ENCODE measurements at places on chromosomes 12 and 14.

GRCh38 chr14:56120091-56120691, 2.0 kb downstream of the PELI2 start:
- DNase-seq, result no peak

DNA sequence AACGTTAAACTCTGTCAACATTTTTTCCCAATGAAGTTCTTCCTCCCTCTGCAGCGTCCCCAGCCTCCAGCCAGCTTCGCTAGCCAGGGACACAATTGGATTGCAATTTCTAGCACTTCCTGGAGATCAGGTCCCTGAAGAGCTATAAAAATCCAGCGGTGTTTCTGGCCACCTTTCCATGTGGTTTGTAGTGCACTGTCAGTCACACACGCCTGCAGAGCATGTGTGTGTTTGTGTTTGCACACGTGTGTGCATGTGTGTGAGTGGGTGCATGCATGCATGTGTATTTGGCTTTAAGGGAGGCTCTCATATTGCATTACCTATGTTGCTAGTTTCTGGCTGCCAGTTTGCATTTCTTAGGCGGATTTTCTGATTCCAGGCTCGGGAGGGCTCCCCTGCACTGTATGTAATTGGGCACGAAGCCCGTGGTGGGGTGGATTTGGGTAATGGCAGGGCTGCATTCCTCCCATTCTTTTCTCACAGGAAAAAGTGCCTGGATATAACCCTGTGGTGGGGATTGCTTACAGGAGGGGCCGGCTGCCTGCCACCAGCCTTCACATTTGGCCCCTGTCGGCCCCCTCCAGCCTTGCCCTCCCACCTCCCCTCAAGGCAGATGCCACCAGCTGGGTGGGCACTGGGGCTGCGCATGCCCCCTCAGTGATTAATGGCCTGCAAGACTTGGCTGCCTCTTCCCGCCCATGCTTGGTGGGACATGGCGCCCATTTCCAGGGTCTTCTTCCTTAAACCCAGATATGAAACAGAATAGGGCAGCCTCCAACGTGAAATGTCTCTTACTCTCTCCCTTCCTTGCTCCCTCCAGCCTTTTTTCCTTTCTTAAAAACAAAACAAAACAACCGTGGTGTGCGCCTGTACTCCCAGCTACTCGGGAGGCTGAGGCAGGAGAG, 74.0 kb downstream of the TSPAN9 start:
- DNase-seq, result no peak

DNA sequence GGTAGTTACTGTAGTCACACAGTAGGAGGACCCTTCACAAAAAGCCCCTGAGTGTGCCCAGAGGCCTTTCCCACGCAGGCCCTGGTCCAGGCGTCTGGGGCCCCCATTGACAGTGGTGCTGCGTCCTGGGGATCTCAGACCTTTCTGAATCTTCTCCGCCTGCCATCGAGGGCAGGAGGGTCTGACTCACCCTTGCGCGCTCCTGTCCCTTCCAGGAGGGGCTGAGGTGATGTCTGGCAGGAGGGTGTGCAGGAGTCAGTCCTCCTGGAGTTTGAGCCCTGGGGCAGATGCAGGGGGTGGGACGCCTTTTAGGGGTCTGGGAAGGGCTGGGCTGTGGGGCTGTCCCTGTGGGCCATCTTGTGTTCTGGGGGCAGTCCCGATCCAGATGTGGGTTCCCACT, 386.8 kb downstream of the TMEM121 start:
- DNase-seq, result no peak

- peak; percentile 71 for DNase-seq
These were observed 1.2 kb upstream of the RAN start for GRCh38 chr12:130870442-130871285.

- no peak for DNase-seq
These were observed 833 bp upstream of the BHLHE41 start for GRCh38 chr12:26125400-26126339.

- no peak for DNase-seq
These were observed 35.7 kb upstream of the MDM1 start for GRCh38 chr12:68367903-68368302.

- DNase-seq, result no peak
These were observed 30.3 kb downstream of the CCDC88C start for GRCh38 chr14:91387169-91387835.

- no peak for DNase-seq
These were observed 6.2 kb upstream of the OAS1 start for GRCh38 chr12:112900298-112901145.

GRCh38 chr12:11812586-11813437, 163.3 kb downstream of the ETV6 start:
- DNase-seq, result no peak

GRCh38 chr12:90543841-90544240, 411.1 kb downstream of the CCER1 start:
- no peak for DNase-seq

DNA sequence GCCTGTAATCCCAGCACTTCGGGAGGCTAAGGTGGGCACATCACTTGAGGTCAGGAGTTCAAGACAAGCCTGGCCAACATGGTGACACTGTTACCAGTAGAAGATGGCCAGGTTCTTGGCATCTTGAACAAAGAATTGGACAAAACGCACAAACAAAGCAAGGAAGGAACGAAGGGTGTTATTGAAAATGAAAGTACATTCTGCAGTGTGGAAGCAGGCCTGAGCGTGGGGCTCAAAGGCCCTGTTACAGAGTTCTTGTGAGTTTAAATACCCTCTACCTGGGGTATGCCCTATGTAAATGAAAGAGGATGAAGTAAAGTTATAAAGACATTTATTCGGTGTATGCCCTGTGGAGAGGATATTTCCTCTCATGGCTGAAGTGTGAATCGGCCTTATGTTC, 20.8 kb upstream of the CDK17 start:
- DNase-seq, result no peak

DNA sequence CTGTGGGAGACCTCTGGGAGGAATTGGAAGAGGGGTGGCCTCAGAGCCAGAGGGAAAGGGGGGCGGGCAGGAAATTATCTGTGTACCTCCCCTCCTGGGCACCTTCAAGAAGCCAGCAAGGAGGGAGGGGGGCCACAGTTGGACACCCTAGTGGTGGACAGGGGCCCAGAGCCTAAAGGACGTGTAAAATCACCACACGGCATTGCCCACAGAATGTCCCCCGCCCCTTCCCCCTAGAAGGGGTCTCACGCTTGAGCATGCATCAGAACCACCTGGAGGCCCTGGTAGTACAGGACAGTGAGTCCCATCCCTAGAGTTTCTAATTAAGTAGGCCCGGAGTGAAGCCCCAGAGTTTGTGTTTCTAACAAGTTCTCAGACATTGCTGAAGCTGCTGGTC, 8.2 kb downstream of the ENDOU start:
- DNase-seq, result no peak
